Stimulated activated CD4-positive, alpha-beta T cell treated with anti-CD3 and anti-CD28 coated beads, Interleukin-4, amount 100 ng/mL, for 4 hours (primary cell): ENCODE measurements at places on chromosomes 5 and 9.

DNA sequence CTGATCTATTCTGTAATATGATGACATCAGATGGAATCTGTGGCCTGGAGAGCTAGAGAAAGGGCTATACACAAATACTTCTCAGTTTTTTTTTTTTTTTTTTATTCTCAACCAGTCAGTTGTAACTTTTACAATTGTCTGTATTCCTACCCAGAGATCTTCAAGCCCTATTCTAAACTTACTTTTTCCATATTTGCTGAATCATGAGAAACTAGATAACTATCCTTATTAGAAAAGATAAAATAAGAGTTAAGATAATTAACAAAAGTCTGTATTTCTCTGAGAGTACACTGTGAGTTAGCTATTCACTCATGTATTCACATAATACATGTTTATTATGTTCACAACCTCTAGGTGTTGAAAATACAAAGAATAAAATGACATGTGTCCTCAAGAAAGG, 1575.9 kb downstream of the EFNA5 start:
- no peak for DNase-seq

GRCh38 chr5:173598686-173599085, 17.8 kb downstream of the BOD1 start:
- DNase-seq: no peak

DNA sequence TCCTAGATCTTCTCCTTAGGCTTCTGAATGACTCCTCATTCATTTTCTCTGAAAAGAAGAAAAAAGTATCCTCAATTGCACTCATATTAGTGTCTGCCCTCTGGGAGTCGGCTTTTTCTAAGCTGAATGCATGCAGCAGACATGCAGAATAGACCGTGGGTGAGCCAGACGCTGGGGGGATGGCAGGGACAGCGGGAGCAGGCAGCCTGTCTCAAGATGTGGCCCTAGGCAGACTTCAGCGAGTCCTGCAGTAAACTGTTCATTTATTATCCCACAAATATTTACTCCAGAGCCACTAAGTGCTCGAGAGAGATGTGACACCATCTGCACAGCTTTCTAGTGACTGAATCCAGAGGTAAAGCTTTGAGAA, 164.9 kb upstream of the RAI14 start:
- no peak for DNase-seq

- DNase-seq: no peak
Observed at GRCh38 chr9:12790001-12790400, 15.2 kb downstream of the LURAP1L start.

DNA sequence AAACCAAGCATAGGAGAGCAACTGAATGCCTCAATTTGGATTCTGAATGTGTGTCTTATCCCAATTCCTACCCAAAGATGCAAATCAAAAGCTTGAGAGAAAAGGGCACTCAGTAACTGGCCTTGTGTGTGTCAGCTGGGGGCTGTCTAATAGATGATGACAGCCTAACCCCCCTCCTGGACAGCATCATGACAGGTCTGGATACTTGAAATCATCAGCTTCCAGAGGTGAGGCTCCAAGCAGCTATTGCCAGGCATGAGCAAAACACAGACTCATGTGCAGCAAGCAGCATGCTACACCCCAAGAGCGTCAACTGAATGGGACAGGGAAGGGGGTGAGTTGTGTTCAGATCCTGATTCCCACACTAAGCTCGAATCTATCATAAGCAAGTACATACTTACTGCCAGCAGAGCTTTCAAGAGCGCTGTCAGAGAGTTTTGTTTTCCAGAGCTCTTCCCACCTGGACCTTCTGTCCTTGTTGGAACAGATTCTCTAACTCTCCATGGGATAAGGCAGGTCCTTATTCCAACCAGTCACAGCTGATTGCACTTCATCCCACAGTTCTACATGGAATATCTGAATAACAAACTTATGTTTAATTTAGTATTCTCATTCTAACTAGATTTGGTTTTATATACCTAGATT, 467.5 kb downstream of the DTWD2 start:
- DNase-seq: no peak
